ENCODE measurements at places on chromosomes 2 and 18.

DNA sequence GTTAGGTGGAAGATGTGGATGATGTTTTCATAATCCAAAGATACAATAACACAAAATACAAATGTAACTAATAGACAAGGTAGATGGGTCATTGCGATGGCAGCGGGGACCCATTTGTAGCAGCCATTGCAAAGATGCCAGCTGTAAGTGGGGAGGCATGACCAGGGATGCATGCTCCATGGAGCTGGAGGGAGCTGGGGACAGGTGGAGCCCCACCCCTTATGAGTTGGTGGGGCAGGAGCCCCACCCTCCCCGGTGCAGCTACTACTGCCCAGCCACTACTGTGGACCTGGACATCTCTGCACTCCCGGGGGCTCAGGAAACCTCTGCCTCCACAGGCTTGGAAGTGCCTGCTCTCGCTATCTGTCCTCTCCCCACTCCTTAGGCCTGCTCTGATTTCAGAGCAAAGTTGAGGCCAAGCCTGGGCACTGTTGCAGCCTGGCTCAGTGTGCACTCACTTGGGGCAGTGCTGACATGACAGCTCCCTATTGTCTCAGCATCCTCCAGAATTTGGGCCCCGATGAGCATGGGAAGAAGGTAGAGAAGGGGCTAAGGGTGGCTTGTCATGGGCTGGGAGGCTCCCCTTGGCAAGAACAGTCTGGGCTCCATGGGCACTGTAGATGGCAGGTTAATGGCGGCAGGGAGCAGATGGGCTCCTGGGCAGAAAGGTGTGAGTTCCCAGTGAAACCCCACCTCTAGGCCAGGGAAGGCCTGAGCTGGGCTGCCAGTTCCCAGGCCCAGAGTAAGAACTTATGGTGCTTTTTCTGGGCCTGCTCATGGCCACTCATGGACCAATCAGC, 81.1 kb downstream of the ZNF804A start:
- no peak for DNase-seq

- DNase-seq, result no peak
Observed at GRCh38 chr18:76384114-76384790, 110.8 kb downstream of the ZNF516 start.

GRCh38 chr2:233977296-233977837, 60.2 kb downstream of the TRPM8 start:
- no peak for DNase-seq

DNA sequence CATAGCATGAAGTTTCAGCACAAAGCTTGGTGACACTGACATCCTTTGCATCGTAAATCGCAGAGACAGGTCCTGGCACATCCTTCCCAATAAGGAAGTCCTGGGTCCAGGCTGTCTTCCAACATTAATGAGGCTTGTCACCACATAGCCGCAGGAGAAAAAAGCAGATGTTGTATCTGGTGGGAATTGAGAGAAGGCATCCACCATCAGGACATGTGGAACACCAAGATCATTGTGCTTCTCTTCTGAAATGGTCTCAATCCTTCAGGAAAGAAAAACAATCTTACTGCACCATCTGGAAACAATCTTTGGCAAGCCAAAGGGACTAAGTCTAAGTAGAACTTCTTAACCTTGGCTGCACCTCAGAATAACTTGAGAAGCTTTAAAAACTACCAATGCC, 119.0 kb upstream of the ARHGAP28 start:
- DNase-seq, result no peak

- DNase-seq, result no peak
Observed at GRCh38 chr18:49343179-49343578, 117.3 kb downstream of the DYM start.

DNA sequence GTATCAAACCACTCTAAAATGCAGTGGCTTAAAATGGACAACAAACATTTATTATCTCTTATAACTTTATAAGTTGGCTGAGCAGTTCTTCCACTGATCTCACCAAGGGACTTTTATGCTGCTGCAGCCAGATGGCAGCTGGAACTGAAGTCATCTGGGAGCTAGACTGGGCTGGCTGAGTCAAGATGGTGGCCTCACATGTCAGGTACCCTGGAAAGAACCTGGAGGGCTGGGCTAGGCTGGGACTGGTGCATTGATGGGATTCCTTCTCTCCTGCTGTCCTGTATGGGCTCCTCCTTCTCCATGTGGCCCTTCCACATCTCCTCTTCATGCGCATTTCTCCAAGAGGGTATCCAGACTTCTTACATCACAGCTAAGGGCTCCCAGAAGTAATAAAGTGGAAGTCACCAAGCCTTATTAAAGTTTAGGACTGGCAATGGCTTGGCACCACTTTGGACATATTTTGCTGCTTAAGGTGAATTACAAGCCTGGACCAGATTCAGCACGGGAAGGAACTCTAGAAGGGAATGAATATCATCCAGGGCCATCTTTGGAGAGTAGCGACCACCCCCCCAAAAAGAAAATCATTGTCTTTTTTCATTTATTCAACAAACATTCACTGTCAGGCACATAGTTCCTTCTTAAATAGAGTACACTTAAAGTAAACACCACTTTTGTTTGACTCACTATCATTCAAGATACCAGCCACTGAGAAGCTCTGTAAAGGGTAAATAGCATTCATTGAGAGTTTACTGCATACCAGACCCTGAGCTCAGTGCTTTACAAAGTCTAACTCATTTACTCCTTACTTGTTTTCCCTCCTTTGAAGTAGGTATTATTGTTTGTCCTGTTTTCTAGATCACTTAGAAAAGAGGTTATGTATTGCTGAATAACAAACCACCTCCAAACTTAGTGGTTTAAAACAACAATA, 138.0 kb downstream of the ZFP36L2 start:
- DNase-seq, result no peak

DNA sequence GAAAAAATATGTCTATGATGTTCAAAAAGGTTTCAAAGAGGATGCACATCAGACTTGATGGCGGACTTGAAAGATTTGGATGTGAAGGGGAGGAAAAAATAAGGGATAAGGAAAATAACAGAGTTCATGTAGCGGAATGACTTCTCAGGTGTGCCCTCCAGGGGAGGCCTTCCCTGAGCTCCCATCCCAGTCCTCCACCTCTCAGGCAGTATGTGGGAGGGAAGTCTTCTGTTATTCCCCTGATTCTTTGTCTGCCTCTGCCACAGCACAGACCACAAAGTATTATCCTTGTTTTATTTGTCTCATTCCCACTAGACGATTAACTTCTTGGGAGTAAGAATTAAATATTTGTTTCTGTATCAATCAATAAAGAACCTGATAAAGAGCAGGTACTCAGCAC, 17.7 kb downstream of the COL5A2 start:
- DNase-seq, result no peak

DNA sequence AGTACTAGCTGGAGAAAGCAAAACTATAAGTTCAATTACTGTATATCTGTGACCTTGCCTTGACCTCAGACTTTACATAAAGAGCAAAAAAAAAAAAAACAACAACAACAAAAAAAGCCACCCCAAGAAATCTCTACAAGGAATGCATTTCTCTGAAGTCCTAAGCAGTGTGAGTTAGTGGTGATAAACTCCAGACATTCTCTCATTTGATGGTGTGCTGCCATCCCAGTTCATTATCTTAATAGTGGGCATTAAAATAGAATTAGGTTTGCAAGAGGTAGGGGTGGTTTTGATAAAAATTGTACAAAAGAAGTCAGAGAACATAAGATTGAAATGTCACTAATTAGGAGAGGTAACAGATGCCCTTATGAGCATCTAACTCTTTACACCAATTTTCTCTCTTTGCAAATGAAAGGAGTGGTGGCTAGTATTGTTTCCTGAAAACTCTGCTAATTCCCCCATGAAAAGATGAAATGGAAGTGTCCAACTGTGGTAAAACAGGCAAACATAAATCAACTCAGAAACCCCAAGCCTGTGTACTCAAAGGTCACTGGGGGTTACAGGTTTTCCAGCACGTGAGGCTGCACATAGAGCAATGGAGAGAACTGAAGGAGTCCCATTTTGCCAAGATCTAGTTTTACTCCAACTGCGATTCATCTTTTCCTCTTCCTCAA, 131.9 kb downstream of the MEIS1 start:
- peak; percentile 15 for DNase-seq

GRCh38 chr2:16726147-16726546, 60.5 kb upstream of the CYRIA start:
- no peak for DNase-seq

- DNase-seq, result no peak
Observed at GRCh38 chr2:177195194-177195593, 17.4 kb upstream of the HNRNPA3 start.

- DNase-seq, result no peak
Observed at GRCh38 chr2:20094955-20095354, 43.5 kb upstream of the LAPTM4A start.

DNA sequence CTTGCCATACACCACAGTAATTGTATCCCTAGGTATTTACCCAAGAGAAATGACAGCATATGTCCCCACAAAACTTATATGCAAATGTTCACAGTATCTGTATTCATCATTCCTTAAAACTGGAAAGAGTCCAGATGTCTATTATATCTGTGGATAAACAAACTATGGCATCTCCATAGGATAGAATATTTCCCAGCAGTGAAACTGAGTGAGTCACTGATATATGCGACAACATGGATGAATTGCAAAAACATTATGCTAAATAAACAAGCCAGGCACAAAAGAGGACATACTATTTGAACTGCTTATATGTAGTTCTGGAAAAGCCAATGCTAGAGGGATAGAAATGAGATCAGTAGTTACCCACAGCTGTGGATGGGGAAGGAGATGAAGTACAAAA, 359.4 kb upstream of the DSEL start:
- DNase-seq, result no peak

DNA sequence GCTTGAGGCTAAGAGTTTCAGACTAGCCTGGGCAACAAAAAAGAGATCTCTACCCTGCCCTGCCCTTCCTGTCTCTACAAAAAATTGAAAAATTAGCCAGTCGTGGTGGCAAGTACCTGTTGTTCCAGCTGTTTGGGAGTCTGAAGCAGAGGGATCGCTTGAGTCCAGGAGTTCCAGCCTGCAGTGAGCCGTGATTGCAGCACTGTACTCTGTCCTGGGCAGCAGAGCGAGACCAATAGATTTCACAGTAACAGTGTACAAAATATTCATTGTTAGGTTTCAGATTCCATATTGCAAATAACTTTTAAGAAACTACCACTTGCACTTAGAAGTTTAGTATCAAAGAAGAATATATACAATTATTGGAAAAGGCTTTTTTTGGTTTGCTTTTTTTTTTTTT, 54.3 kb downstream of the B3GNT2 start:
- no peak for DNase-seq

GRCh38 chr2:47727956-47728355, 55.0 kb upstream of the MSH6 start:
- DNase-seq, result no peak
